ENCODE measurements at places on chromosomes 3 and 15. TPM values are rescaled to one million over a fixed set of nuclear protein-coding genes. Genes with fewer than 3 reads are reported as not detected.

DNA sequence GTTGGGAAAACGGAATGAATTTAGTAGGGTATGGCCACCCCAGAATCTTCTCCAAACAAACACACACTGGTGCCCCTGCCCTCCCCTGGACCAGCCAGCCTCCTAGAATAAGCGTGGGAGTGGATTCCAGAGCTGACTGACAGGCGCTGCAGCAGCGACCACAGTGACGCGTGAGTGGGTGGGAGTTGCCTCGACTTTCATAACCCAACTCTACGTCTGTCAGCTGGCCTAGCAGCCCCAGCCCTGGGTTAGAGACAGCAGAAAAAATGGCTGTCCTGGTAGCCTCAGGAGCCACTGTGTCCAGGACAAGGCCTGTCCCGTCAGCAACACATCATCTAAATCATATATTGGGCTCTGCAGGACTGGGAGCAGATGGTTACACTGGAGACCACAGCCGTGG is 10.0 kb downstream of the PLA2G4B start:
- ATAC-seq: no peak

GRCh38 chr15:53115563-53115962 is 325.4 kb upstream of the ONECUT1 start:
- no peak for ATAC-seq

DNA sequence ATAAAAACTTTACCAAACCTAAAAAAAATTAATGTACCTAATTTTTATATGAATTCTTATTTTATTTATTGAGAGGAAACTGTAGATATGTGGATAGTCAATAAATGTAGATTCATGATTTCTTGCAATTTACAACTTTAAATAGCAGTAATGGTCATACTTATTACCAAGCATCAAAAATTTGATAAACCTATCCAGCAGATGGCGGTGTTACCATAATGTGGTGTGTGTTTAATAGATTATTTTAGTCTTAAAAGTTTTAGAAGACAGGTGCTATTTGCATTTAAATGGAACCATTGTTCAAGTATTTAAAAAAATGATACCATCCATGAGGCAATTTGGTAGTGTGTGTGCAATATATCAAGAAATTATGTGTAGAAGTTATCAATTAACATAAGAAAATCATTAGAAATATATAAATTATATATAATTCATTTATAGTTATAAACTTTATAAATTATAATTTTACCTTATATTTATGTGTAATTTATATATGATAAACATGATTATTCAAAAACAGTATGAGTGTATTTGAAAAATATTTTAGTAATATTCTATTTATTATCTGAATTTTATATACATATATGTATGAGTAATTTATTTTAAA is 176.0 kb upstream of the BCHE start:
- no peak for ATAC-seq

Gene PLSCR2
- total RNA-seq: not detected

GRCh38 chr3:66271231-66271630 is 50.4 kb downstream of the SLC25A26 start:
- ATAC-seq: no peak

DNA sequence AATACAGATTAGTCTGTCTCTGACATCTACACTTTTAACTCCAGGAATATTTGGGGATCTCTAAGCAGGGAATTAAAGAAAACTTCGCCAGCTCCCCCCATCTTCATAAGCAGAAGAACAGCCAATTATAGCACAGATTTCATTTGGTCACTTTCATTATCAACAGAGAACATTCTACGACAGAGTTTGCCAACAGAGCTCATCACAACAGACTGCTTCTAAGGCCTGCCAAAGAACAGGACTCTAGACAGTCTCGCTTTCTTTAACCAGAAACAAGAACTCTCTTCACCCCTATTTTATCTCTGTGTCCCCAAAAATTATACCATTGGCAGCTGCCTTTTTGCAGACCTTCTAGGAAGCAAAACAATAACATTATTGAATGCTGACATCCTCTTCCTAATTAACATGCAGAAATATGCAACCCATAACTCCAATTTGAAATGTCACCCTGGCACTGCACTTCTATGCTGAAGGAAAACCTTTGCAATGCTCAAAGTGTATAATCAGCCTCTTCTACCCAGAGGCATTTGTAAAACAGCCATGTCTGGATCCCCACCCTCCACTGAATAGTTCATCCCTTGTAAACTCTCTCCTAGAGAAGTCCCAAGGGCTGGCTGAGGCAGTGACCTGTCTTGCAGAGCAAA is 552.8 kb downstream of the MAGI1 start:
- ATAC-seq: peak; percentile 75

DNA sequence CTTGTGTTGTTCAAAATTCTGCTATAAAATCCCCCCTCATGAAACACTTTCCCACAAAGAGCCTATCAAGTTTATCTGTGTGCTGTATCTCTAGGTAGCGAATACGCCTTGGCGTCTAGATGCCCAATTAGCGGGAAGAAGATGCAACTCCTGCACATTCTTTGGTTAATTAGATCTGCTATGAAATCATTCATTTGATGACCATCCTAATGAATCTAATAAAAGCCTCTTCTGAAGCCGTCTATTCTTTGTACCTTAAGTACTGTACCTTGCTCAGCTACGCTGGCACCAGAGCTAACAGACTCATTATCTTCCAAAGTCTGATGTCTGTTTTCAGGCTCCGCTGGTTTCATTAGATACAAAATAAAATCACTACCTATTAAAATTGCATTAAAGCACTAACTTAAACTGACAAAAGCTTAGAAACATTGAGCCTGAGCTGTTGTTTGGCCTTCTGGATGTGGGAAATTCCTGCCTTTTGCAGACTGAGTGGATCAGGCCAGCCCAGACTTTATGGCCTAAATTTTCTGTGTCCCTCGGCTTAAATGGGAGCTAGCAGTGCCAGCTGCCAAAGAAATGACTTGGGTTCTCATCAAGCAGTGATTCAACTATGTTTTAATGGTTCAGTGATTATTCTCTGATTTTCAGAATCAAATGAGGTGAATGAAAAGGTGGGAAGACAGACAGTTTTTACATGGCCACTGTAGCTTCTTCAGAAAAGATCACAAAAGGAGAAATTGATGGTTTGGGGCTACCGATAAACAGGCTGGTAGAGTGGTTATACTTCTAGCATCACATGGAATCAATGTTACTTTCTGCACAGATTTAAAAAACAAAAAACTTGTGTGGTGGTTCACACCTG is 28.4 kb upstream of the CHST2 start:
- ATAC-seq: no peak

Gene SERPINI1
- 11.4 TPM for total RNA-seq

GRCh38 chr3:186290796-186291195 is 71.2 kb downstream of the DGKG start:
- no peak for ATAC-seq

Gene MRPL3
- total RNA-seq: 116 TPM

DNA sequence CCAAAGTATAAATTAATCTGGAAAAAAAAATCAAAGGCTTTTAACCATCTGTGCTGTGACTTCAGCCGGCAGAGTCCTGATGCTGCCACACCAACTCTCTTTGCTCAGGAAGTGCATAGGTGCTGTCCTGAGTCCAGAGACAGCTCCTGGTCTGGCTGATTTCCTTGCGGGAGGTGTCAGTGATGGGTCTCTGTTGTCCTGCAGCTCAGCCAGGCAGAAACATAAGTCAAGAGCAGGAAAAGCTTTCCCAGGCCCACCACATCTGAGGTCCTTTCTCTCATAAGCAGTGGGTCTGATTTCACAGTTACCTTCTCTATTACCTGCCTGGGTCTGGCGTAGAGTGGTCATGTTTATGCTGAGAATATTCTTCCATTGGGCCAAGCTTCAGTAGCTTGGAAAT is 19.4 kb downstream of the CHST2 start:
- no peak for ATAC-seq

Gene ZBTB11
- 72.9 TPM for total RNA-seq

GRCh38 chr3:54262946-54263345 is 140.6 kb downstream of the CACNA2D3 start:
- no peak for ATAC-seq

GRCh38 chr3:41522612-41523011 is 323.3 kb downstream of the CTNNB1 start:
- ATAC-seq: no peak

Gene GNAT1
- total RNA-seq: not detected

Gene SLC9C1
- not detected for total RNA-seq

Gene CIB2
- total RNA-seq: 0.56 TPM

Gene CHRFAM7A
- 1.8 TPM for total RNA-seq

Gene KPNA1
- 45.0 TPM for total RNA-seq

- no peak for ATAC-seq
These were observed 50.1 kb downstream of the TLE3 start for GRCh38 chr15:70047386-70048197.

DNA sequence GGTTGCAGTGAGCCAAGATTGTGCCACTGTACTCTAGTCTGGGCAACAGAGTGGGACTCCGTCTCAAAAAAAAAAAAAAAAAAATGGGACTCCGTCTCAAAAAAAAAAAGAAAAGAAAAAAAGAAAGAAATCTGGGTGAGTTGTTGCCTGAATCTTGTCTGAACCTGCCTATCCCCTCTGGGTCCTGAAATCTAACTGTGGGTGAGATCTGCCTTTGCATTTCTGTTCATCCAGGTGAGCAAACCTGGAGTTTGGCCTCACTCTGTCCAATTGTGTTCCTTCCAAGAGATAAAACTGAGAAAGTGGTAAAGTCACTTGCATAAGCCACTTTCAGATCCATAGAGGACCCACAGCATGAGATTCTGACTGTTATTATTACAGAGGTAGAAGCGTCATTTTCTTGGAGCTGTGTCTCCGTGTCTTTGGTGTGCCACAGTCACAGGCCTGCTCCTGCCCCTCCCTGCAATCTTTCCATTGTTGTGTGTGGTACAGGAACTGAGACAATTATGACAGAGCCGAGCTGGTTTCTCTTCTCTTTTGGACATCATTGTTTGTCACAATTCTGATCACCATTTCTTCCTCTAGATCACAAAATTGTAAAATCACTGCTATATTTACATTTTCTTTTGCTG is 235.9 kb downstream of the LPP start:
- ATAC-seq: no peak

- no peak for ATAC-seq
These were observed 271.3 kb upstream of the TPM1 start for GRCh38 chr15:62771234-62771633.

- no peak for ATAC-seq
These were observed 78.7 kb downstream of the TMEM266 start for GRCh38 chr15:76138436-76138835.

DNA sequence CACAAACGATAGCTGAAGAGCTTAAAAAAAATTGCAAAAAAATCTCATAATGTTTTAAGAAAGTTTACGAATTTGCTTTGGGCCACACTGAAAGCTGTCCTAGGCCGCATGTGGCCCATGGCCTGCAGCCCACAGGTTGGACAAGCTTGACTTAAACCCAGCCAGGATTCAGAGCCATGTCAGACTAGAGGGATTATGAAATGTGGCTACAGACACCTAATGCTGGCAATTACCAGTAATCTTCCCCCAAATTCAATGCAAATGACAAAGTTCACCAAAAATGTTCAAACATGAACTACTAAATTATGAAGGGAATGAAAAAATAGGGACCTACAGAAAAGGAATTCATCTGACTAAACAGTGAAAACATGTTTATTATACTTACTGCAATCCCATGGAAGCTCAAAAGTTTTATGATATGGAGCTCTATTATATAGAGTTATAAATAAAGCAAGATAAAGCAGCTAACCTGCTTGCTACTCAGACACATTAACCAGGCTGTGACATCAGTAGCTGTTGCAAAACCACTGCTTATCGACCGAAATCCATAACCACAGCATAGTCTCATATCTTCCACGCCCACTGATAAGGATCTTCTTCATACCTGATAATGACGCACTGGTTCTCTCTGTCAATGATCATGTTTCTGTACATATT is 49.2 kb downstream of the LDHAL6B start:
- ATAC-seq: peak; percentile 28

DNA sequence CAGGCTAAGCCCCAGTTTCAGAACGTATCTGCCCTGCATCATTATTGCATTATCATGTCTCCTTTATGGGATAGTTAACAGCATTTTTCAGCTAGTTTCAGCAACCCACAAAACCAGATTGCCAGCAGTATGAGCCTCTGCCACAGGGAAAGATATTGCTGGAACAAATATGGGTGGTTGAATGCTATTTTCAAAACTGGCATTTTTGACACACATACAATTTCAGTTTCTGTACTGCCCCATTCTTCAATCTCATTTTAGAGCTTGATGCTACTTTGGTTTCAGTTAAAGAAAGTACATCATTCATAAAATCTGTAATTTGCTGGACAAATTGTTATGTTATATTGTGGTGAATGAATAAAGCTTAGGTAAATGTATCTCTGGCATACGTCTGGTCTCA is 1037.5 kb downstream of the NAALADL2 start:
- ATAC-seq: no peak

DNA sequence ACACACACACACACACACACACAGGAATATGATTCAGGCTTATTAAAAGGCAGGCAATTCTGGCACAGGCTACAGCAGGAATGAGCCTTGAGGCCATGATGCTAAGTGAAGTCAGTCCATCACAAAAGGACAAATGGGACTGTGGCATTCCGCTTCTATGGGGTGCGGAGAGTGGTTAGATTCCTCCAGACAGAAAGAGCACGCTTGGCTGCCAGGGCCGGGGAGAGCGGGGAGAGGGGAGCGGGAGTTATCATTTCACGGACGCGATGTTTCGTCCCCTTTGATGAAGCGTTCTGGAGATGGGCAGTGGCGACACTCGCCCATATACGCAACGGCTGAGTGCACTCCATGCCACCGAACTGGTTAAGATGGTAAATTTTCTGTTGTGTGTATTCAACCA is 58.5 kb upstream of the FAM174B start:
- peak; percentile 49 for ATAC-seq

Gene PP2D1
- total RNA-seq: 0.85 TPM

DNA sequence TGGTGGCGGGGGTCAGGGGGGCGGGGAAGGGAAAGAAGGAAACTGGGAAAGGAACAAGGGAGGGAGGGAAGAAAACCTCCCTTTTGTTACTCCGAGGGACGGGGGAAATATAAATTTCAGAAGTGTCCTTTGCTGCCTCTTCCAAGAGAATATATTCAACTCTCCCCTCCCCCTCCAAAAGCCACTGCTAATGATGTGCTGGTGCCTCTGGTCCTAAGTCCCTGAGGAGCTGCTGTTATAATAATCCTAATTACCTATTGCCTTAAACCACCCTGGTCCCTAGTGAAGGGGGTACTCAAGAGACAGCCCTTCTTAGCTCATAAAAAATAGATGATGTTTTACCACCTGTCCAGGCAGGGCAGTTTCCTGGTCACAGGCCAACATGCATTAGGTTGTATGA is 118.3 kb upstream of the TRIM42 start:
- ATAC-seq: no peak

Gene RETNLB
- not detected for total RNA-seq

Gene VGLL3
- total RNA-seq: 0.85 TPM

Gene ACKR4
- total RNA-seq: 1.9 TPM

DNA sequence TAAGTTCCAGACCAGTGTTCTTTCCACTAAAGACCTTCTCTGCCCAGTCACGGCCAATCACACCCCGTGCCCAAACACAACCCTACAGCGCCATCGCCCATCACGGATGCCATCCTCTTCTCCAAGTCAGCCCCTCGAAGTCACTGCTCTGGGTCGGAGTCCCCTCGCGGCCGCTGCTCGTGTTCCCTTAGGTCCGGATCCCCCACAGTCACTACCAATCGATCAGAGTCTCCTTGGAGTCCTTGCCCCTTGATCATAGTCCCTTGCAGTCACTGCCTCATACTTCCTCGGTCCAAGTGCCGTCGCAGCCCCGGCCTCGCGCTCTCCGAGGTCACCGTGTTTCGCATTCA is 461 bp downstream of the PCYT1A start:
- peak; percentile 23 for ATAC-seq
